Activated CD8-positive, alpha-beta memory T cell treated with anti-CD3 and anti-CD28 coated beads for 1 hour (primary cell): ENCODE measurements at places on chromosomes 1 and 21.

DNA sequence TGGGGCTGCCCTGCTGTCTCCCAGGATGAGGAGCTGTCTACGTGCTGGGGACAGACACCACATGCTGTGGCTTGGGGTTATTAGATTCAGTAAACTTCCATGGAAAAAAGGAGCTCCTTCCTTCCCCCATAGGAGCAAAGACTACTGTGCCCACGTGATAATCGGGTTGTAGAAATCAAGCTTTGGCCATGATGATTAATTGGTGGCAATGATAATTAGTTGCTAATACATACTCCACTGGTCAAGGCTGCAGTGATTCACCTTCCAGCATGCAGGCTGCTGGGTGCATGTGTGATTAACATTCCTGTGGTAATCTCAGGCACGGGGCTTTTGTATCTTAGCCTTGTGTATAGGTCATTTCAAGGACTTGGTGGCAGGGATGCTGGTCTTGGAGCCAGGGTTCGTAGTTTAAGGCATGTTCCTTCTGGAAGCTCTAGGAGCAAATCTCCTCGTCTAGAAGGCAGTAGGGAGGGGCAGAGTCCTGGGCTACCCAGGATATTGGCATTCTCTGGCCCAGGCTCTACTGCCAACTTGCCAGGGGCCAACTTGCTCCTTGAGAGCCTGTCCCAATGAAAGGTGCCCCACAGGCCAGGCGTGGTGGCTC is 41.4 kb downstream of the TMCO4 start:
- DNase-seq: no peak

- no peak for DNase-seq
Observed at GRCh38 chr1:159436469-159436868, 3.1 kb upstream of the OR10J1 start.

DNA sequence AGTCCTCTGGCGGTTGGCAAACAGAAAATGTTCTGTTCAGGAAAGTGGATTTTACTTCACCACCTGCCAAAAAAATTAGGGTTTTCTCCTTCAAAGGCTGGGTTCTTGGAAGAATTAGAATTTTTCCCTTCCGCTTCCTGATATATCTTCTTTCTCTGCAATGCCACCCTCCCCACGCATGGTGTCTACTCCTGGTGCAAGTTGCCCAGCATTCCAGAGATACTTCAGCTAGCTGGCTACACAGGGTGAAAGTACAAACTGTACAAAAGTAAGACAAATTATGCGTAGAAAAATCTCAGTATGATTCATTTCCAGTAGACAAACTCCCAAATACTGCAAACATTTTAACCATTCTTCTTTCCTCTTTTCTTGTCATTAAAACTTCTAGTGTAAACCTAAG is 430.1 kb upstream of the ESRRG start:
- DNase-seq: no peak

DNA sequence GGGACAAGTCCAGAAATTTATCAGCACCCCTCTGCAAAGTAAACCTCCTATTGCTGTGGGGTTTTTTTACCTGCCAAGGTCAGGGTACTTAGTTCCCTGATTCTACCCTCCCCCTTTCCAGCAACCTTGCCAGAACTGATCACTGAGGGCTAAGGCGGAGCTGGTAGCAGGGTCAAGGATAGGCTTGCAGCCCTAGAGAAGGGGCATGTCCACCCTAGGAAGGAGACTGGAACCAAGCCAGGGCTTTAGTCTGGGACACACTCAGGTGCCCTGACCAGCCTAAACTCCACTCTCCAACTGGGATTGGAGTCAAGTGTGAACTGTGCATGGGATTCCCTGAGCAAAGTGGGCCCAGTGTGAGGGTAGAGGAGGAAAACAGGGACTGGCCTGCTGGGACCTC is 6.5 kb upstream of the SLC26A9 start:
- no peak for DNase-seq

DNA sequence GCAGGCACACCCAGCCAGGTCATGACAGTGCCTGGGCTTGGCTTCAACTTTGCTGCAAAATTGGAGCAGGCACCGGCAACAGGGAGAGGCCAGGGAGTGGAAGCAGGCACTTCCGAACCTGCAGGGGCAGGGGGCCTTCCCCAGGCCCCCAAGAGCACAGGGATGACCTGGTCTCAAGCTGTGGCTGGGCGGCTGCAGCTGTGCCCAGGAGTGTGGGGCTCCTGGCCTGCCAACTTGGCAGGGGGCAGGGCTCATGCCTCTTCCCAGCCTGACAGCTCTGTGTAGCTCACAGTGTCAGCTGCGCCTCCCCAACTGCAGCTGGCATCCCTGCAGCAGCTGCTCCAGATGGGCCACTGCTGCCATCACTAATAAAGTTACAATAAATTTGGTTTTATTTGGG is 51.5 kb upstream of the SCYL3 start:
- DNase-seq: no peak

DNA sequence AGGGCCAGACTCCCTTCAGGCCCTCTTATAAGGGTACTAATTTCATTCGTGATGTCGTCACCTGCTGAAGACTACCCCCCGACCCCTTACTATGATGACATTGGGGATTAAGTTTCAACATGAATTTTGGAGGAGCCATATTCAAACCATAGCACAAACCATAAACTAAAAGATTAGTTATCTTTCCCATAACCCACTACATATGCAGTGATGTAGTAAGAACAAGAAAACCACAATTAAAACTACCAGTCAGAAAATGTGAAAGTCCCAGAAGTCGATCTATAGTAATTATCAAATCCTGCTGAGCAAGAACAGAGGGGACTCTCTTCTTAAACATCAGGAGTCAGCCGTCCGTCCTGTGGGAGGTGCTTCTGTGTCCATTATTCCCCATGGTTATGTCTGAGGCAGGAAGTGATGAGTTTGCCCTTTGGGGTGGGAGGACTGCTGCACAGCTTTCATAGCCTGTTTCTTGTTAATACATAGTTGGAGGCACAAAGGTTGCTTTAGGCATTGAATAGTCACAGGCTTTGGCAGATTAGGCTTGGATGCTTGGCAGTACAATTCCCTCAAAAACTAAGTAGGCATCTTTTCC is 35.9 kb upstream of the PTGFRN start:
- DNase-seq: no peak

GRCh38 chr1:204102739-204103430 is 30.0 kb downstream of the SOX13 start:
- no peak for DNase-seq

DNA sequence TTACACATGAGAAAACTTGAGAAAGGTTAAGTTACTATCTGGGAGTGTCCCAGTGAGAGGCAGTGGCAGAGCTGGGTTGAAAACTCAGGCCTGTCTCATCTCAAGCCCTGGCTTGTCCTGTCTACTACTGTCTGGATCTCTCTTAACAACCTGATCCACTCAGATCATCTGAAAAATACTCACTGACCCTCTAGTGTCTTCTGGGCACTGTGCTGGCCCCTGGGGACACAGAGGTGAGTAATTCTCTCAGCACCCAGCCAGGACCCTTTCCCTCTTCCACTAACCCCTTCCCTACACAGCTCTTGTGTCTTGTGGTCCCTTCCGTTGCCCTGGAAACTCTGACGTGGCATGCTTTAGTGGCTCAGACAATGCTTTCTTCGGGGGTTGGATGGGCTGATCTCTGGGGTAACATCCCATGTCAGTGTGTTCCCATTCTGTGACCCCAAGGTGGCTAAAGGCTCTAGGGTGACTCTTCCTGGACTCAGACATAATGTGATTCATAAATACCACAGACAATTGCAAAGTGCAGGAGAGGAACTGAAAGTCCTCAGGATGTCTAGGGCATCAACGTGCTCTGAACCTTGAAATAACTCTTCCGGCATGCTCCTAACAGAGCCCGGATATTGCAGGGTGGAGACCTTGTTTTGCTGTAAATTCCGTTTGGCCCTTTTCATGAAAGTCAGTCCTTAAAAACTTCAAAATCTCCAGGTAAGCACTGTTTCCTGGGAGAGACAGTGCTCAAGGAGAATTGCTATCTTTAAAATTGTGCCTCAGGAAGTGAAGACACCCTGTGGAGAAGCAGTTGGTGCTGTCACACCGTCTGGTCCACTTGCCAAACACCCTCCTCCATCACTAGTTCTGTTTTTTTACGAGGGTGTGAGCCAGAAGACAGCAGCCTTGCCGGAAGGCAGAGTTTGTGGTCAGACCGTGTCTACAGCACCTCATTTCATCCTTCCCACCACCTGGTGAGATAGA is 4.0 kb downstream of the SHISAL2A start:
- peak; percentile 47 for DNase-seq

DNA sequence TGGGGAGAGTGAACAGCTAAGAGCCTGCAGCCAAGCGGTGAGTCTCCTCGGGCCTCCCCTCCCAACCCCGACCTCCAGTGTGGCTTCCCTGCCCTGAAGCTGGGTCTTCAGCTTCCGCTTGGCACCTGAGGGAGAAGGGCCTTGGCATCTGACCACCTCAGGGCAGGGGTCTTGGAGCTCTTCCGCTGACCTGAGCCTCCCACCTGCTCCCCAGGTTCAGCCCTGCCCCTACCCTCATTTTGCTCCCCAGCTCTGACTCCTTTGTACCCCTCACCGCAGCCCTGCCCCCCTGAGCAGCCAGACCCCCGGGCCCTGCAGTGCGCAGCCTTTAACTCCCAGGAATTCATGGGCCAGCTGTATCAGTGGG is 4.9 kb downstream of the ADAMTSL4 start:
- no peak for DNase-seq

DNA sequence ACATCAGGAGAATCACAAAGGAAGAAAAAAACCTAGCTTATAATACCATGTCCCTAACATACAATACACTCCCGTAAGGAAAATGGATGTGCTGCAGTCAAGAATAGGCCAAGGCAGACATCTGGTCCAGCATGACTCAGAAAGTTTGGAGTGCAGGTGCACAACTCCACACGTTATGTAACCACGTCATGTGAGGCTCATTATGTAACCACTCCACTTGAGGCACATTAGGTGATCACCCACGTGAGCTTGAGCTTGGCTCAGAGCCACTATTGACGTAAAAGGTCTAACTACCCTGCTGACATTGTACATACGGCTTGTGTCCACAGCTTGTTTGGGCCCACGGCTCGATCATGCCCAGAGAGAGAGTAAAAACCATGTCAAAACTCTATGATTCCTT is 99.8 kb upstream of the C1orf21 start:
- no peak for DNase-seq

DNA sequence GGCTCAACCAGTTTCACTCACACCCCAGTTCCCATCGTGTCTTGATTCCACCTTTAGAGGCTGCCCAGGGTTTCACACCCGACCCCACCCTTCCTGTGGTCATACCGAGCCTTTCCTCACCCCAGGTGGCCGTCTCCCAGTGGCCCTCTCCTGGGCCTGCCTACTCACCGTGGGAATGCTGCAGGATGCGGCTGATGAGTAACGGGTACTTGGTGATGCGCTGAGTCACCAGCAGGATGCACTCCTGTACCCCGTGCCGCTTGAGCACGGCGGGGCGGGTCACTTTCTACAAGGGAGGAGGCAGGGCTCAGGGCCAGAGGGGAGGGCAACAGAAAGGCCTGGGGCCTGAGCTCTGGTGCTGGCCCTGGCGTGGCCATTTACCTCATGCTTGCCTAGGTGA is 16.4 kb downstream of the ARHGEF2 start:
- DNase-seq: no peak

- no peak for DNase-seq
Observed at GRCh38 chr1:160746836-160747500, 7.9 kb downstream of the SLAMF7 start.

DNA sequence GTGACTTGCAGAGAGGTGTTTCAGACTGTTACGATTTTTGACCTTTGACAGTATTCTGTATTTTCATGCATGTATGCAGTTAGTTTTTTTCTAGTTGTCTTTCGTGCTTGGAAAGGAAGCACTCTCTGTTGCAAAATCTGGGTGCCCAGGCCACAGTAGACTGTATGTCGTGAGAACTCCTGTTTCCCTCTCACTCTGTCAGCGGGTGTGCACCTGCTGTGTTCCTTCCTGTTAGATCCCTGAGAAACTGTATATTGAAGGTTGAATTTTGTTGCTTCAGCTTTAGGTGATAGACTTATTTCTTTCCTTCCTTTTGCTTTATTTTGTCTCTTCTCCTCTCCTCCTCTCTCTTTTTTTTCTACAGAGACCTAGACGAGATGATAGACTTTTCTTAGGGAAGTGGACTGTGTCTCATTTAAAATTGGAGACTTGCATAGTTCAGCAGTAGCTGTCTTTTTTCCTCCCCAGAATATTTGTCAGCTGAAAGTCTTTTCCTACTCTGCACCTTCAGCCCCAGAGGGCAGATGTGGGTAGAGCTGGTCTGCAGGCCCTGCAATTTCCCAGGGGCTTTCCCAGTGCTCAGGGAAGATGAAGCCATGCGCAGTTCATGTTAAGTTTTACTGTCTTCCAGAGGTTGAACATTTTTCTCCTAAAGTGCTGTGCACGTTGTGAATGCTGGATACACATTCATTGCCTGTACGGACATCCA is 1.4 kb downstream of the TRAPPC10 start:
- DNase-seq: no peak

GRCh38 chr1:237115035-237115434 is 73.1 kb downstream of the RYR2 start:
- no peak for DNase-seq

DNA sequence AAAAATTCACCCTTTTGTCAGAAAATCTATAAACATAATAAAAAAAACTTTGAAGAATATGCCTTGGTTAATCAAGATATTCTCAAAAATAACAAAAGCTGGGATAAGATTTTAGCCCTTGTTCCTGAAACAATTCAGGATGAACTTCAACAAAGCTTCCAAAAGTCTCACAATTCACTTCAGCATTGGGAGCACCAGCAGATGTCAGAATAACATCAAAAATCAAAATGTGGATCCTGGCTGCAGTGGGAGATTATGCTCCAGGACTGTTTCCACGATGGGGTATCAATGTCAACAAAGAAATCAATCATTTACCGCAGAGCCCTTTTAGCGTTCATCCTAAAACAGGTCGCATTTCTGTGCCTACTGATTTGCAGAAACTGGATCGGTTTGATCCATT is 35.2 kb downstream of the ZNF670 start:
- DNase-seq: no peak

- no peak for DNase-seq
Observed at GRCh38 chr1:153347856-153348255, 785 bp downstream of the PGLYRP4 start.

DNA sequence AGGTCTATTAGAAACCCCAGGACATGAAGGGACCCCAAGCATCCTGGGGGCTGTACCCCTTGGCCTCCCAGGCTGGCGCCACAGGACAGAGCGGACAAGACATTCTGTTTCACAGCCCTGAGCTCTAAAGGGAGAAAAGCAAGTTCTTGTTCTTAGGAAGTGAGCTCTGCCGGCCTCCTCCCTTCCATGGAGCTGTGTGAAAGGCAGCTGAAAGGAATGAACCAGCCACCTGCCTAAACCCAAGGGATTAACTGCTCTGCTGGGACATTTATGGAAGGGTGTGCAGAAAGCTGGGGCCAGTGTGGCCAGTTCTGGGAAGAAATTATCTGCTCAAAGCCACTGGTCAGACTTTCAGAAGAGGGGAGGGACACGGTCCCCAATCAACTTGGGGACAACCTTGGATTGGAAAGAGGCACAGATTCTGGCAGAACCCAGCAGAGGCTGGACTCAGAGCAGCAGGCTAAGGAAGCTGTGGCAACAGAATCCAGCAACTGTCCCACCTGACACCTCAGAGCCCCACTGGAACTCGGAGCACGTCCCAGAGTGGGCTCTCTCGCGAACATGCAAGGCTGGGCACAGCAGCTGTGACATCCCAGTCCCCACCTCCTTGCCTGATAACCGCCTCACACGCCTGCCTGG is 2.1 kb downstream of the KLHL21 start:
- DNase-seq: no peak

GRCh38 chr21:29639366-29640079 is 300.3 kb downstream of the GRIK1 start:
- DNase-seq: no peak

GRCh38 chr1:200262326-200262965 is 147.4 kb downstream of the ZNF281 start:
- no peak for DNase-seq
